ENCODE measurements at places on chromosomes 2 and 18.

DNA sequence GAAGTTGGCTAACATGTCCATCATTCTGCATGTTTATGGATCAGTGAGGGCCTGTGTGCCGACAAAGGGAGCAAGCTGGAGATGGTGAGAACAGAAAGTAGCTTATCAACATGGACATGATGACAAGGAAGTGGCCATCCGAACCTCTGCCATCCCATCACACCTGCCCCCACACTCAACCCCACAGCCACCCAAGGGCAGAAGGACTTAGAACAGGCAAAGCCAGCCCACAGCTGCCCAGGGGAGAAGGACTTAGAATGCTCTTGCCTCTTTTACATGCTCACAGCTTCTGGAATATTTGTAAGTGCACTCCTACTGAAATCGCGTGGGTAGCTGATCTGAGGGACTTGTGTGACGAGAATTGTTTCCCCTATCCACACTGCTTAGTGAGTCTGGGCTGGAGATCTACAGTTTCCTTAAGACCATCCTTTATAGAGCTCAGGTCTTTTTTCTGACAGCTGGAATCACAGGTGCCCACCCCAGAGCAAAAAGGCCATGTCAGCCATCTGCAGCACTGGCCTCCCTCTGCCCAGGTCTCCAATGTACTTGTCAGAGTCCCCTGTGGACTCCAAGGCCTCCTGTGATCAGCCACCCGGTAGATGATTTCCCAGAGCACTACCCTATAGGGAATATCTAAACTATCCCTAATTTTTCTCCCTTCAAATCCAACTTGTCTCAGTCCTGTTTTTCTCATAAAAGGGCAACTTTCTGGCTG lies 154.1 kb downstream of the SMAD7 start:
- DNase-seq = no peak

DNA sequence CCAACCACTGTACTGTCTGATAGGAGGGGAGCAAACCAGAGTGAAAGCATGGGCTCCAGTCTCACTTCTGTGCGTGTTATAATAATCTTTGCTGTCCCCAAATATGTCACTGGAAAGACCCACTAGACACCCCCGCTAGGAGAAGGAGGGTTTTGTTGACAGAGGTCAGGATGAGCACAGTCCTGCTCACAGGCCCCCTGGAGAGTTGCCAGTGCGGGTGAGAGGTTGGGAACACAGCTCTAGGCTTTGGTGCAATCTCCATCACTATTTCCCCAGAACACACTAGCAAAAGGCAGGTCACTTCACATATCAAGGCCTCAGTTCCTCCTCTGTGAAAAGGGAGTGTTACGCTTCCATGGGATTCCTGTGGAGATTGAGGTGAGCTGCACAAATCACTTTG lies 9.7 kb downstream of the XDH start:
- DNase-seq = no peak

DNA sequence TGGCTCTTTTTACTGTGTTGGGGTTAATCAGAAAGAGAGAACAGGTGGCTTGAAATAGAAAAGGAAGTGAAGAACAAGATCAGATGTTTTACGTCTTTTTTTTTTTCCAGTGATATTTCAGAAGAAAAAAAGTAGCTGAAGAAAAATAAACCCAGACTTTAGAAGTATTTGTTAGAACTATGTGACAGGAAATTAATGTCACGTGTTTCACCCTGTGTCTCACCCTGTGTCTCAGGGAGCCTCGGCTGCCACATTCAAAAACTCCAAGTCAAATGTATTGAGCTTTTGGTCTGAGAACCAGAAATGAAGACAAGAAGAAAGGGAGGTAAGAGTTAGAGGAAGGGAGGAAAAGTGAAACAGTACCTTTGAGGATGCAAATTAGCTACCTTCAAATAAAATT lies 38.0 kb downstream of the AKAIN1 start:
- DNase-seq = peak; percentile 10

GRCh38 chr2:17805717-17806363 lies 10.4 kb upstream of the MSGN1 start:
- no peak for DNase-seq

- DNase-seq = no peak
Observed at GRCh38 chr18:40210696-40211095, 1744.3 kb upstream of the PIK3C3 start.

DNA sequence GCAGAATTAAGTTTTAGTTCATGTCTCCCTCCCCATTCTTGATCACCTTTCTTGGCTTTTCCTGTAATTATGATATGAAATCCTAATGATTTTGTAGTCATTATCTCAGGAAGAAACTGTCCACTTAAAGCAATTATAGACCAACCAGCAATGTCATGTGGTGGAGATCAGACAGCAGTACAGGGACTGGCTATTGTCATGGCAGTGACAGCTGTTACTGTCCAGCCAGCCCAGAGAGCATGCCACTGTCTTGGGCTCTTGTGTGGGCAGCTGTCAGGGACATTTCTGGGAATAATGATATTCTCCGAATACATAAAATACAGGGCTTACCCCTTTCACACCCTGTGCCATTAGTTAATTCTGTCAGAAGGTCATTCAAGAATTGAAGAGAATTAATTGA lies 355.3 kb upstream of the RAB12 start:
- DNase-seq = no peak

DNA sequence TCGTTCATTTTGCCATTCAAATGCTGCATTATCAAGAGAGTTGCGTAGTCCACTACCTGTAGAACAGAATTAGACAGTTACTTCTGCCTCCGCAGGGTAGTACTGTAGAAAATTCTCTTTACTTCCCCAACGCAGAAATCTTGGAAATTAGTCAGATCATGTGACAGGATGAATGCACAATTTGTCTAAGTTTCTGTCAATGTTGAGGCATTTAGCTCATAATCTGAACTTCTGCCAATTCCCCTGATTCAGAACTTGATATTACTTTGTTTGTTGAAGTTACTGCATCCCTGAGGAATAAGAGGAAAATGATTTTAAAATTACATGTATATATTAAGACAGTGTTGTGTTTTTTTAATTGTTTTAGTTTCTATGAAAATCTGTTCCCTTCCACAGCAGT lies 83.4 kb downstream of the TTC27 start:
- no peak for DNase-seq

GRCh38 chr2:238358769-238359168 lies 38.5 kb downstream of the TRAF3IP1 start:
- DNase-seq = no peak

DNA sequence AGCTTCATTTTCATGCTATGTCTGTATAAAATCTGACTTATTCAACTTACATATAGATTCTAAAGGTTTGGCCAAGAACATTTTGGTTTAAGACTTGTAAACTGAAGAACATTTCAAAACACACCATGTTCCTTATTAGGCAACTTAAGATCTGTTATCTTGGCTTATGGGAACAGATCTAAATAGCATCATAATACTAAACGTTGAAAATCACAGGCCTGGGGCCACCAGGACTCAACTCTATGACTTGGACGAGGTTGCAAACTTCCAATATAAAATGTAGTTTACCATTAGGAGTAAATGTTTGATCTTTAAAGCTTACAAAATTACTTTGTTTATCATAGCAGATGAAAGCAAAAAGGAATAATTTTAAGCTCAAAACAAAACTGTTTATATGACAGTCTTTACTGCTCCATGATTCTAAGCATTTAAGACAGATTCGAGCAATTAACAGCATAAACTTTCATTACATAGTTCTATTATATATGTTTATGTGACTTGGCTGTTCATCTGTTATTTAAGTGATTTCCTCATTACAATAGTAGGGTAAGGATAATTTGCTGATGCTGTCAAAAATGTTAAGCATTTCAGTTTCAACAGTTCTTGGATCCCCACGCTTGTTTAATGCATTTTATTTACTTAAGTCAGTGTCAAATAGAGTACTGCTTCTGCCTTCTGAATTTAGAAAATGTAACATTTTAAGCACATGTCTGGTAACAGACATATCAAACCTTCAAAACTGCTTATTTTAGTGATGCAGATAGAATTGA lies 8.3 kb downstream of the TCF4 start:
- DNase-seq = no peak

- no peak for DNase-seq
Observed at GRCh38 chr2:182186132-182186735, 200.6 kb downstream of the PPP1R1C start.

GRCh38 chr2:24825883-24826772 lies 32.9 kb downstream of the CENPO start:
- DNase-seq = no peak

DNA sequence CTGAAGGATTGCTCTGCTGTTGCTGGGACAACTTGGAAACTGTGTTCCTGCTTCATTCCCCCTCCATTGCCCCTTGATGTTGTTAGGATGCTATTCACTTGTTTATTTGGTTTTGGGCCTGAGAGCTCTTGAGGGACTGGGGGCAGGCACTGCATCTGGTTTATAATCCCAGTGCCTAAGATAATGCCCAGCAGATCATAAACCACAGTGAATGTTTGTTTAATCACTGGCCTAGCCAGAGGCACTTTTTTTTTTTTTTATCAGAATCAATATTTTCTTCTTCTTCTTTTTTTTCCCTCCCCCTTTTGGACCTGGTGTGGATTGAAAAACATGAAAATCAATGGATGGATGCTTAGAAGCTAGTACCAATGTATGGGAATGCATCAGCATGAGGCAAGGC lies 38.1 kb downstream of the KCNS3 start:
- no peak for DNase-seq

DNA sequence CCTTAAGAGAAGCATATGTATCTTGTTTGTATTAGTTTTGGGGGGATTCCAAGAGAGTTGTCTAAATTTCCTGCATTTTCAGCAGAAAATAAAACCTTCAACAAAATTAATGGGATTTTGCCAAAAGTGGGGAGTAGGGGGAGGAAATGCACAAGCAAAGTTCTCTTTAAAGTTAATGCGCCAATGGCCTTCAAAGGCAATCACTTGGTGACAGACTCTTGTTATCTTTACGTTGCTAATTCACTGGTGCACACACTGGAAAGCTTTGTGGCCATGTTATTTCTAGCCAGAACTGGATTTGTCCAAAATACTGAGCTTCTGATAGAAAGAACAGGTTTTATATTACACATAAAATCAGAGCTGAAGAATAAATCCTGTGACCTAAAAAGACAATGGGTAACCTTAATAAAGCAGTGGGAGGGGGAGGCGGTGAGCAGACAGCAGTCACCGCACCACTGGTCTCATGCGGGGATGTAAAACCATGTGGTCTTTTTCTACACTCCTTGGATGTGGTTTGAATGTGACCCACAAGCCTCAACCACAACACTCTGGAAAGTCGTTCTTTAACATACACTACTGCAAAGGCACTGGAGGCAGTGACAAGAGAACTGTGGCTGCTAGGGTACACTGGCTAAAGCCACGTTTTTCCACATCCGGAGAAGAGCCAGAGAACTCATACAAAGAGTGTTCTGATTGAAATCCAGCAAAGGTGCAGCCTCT lies 176.9 kb upstream of the SMAD7 start:
- DNase-seq = no peak

DNA sequence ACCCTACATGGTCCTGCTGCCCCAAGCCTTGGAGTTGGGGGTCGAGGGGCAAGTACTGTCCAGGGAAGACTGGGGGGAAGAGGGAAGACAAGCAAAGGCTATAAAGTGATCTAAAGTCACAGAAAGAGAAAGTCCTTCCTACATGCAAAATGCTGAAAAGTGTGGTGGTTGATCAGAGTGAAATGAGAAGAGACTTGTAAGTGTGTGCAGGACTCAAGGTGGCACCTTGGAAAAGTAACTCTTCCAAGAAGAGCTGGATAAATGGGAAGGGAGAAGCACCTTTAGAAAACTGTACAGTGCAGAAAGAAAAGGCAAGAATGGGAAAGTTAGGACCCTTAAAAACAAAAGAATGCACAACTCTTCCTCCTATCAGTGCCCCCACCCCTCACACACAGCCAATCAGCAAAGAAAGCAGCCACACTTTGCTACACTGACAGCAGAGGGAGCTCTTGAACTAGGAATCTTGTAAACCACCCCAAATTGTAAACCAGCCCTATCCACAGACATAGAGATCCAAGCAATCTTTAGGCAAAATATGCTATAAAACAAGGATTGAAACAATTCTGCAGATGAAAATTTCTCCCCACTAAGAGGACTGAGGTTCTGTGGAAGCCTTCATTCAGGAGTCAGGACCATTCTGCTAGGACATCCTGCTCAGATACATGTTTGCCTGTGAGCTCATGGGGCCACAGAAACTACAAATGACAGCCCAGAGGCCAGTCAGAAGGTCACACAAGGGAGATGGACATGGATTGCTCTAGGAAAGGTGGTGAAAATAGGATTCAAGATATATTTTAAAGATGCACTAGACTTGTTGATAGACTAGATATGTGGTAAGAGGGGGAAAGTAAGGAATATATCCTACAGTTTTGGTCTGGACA lies 146.4 kb downstream of the FTCDNL1 start:
- no peak for DNase-seq

DNA sequence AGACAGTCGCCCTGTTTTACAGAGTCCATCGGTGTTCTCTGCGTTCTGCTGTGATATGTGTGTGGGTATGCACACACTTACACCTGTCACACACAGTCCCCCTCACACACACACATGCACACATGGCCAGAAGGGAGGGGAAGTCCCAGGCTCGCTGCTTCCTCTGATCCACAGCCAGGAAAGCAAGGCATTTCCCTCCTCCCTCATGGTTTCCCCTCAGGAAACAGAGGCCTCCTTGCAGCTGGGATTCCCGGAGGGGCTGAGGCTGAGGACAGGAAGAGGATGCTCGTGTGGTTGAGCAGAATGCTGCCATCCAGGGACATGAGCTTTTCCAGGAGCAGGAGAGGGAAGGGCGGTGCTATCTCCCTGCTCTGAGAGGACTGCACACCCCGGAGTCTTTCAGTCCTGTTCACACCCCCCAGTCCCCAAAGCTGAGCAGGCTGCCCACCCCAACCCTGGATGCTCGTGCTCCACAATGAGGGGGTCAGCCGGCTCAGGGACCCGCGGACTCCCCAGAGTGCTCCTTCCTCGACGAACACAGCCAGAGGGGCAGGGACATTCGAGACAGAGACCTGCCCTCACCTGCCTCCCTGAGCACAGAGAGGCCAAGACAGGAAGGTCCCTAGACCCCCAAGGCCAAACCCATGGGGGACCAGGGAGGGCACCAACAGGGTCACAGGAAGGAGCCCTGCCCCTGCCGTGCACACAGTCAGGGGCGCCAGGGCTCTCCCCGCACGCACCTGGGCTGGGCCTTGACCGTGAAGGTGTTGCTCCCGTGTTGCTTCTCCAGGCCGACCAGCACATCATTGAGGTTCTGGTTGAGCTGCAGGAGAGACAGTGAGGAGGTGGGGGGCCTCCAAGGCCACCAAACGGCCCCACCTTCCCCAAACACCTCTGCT lies 45.3 kb downstream of the BIN1 start:
- no peak for DNase-seq

DNA sequence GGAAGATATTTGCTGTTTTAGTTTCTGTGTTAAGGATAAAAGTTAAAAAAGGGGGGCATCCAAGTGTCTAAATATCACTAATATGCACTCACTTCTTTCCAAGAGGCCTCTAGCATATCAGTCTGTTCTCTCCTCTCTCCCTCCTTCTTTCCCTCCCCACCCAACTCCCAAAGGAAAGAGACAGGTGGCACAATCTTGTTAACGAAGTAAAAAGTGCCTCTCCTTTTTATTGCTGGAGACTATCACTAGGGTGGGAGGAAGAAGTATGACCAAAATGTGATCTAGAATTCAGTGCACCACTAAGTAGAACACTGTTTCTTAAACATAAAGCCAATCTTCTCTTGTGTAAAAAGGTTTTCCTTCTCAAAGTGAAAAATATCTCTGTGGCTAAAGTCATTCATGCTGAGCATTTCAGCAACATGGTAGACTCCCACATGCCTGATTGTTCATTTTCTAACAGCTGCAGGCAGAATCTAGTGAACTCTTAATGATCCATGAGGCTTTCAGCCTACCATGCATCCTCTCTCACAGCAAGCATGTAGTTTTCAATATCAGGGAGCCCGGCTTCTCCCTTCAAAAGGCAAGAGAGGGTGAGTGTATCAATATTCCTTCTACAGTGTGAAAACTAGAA lies 39.5 kb downstream of the RNU4ATAC start:
- DNase-seq = no peak

GRCh38 chr18:50944245-50944932 lies 23.5 kb upstream of the ELAC1 start:
- DNase-seq = no peak

Measured in activated T-cell treated with anti-CD3 and anti-CD28 coated beads, Interleukin-2, amount 50 U/mL, for 4 hours (primary cell).